Activated CD4-positive, alpha-beta memory T cell treated with anti-CD3 and anti-CD28 coated beads, Interleukin-2, amount 10 ng/mL, durations not matched to agents 7 days and 5 days (primary cell): ENCODE measurements at places on chromosomes 6 and 20. TPM values are rescaled to one million over a fixed set of nuclear protein-coding genes. Genes with fewer than 3 reads are reported as not detected.

The BPIFB4 gene
- total RNA-seq, result not detected

The DYNLT2 gene
- total RNA-seq, result 2.2 TPM

The OR12D3 gene
- total RNA-seq, result not detected

The TPD52L1 gene
- not detected for total RNA-seq

The HECA gene
- total RNA-seq, result 78.9 TPM

The BTN3A1 gene
- 103 TPM for total RNA-seq

The SIRPD gene
- total RNA-seq, result 0.15 TPM

The RRAGD gene
- total RNA-seq, result 11.6 TPM

The UNC5CL gene
- total RNA-seq, result 1.6 TPM

The MRPS26 gene
- 35.3 TPM for total RNA-seq

The HLA-DMB gene
- total RNA-seq, result 20.0 TPM

The PNRC1 gene
- total RNA-seq, result 131 TPM

The SLC2A10 gene
- total RNA-seq, result not detected
